ENCODE measurements at places on chromosomes 4 and X. TPM values are rescaled to one million over a fixed set of nuclear protein-coding genes. Genes with fewer than 3 reads are reported as not detected.

The ZFP92 gene
- 0.25 TPM for total RNA-seq

The TMSB15A gene
- not detected for total RNA-seq

GRCh38 chrX:153882086-153882498 is 3.9 kb downstream of the L1CAM start:
- H3K27ac ChIP-seq, result no peak overlapping the region
- no peak overlapping the region for H3K4me3 ChIP-seq
- peaks cover 4% of the 10 kb centered on the region for H3K4me1 ChIP-seq
- DNase-seq, result no peak

The IL9R gene
- total RNA-seq, result not detected

- no peaks in the 10 kb centered on the region for H3K27me3 ChIP-seq
- H3K36me3 ChIP-seq, result no peaks in the 10 kb centered on the region
- peak overlapping the region; percentile 88 for H3K27ac ChIP-seq
- H3K4me1 ChIP-seq, result peaks cover 21% of the 10 kb centered on the region
- peak overlapping the region; percentile 69 for H3K4me3 ChIP-seq
These were observed 947 bp upstream of the RPL10 start for GRCh38 chrX:154396973-154397887.

The TIGD2 gene
- total RNA-seq, result 4.4 TPM

The P2RY4 gene
- total RNA-seq, result not detected

DNA sequence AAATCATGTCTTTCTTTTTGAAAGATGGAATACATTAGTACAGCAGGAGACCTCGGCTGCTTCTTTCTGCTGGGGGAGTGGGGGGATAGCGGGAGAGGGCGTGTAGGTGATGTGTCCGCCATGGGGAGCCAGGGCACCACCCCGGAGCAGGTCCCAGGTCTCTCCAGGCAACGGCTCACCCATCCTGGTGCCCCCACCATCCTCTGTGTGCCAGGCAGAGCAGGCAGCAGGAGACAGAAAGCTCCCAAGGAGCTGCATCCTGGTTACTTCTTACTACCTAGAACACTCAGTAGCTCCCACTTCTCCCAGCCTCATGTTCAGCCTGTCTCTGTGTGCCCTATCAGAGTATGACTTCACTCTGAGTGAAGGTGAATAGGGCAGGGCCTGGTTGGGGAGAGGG is 23.6 kb downstream of the TNIP2 start:
- H3K27me3 ChIP-seq, result no peaks in the 10 kb centered on the region
- H3K36me3 ChIP-seq, result peaks cover 29% of the 10 kb centered on the region
- H3K4me1 ChIP-seq, result no peaks in the 10 kb centered on the region
- H3K4me3 ChIP-seq, result no peak overlapping the region
- H3K27ac ChIP-seq, result no peak overlapping the region

DNA sequence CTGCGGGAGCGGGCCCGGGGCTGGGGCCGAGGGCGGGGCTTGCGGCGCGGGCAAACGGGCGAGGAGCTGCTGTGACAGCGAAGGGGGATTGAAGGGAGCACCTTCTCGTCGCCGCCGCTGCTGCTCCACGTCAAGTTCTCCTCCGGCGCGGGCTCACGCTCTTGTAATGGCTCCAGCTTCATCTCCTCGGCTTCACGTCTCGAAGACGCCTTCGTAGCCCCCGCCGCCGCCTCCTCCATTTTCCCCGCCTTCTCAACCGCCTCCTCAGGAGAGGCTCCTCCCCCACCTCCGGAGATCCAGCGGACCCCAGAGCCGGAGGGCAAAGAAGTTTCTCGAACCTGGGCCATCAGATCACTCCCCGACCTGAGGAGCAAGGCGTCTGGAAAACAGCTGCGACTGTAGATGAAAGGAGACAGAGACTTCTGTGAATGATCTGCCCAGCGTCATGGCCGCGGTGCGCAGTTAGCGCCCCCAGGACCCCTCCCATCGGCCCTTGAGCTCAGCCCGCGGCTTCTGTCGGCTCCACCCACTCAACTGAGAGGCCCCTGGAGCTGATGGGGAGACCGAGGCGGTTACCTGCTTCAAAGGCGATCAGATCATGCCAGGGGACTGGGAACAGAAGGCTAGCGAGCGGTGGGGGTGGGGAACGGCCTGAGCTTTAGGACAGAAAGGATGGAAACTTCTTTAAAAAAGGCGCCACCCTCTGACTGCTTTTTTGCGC is 895 bp downstream of the USP51 start:
- H3K4me3 ChIP-seq, result peak overlapping the region; percentile 69
- no peaks in the 10 kb centered on the region for H3K27me3 ChIP-seq
- peak overlapping the region; percentile 96 for H3K27ac ChIP-seq
- H3K4me1 ChIP-seq, result peaks cover 8% of the 10 kb centered on the region
- DNase-seq, result peak; percentile 82

The TMPRSS11D gene
- 72.4 TPM for total RNA-seq

The NUDT6 gene
- total RNA-seq, result 3.2 TPM

- DNase-seq, result no peak
- H3K4me3 ChIP-seq, result no peak overlapping the region
- H3K27me3 ChIP-seq, result peaks cover 2% of the 10 kb centered on the region
- no peaks in the 10 kb centered on the region for H3K4me1 ChIP-seq
- H3K27ac ChIP-seq, result no peak overlapping the region
- no peaks in the 10 kb centered on the region for H3K36me3 ChIP-seq
These were observed 6.0 kb upstream of the SOX3 start for GRCh38 chrX:140510895-140511295.

DNA sequence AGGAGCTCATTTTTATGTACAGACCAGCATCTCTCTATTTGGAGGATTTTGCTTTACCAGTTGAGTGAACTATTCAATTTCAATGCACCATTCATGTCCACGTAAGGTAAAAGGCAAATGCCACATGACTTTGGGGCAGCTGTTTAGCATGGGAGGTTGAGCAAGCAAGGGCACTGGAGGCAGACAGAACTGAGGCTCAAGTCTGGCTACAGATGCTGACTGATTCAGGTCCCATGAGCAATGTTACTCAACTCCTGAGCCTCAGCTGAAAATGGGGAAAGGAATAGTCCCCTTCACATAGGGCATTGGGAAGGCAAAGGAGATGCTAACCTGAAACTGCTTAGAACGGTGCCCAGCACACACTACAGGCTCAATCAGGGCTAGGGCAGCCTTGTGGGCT is 93.0 kb upstream of the MTM1 start:
- no peaks in the 10 kb centered on the region for H3K27me3 ChIP-seq
- H3K4me1 ChIP-seq, result no peaks in the 10 kb centered on the region
- no peaks in the 10 kb centered on the region for H3K36me3 ChIP-seq

GRCh38 chr4:25925486-25926201 is 11.6 kb downstream of the SMIM20 start:
- no peak overlapping the region for H3K4me3 ChIP-seq
- no peak overlapping the region for H3K27ac ChIP-seq
- H3K27me3 ChIP-seq, result no peaks in the 10 kb centered on the region
- H3K36me3 ChIP-seq, result no peaks in the 10 kb centered on the region
- H3K4me1 ChIP-seq, result no peaks in the 10 kb centered on the region

The ADH5 gene
- 129 TPM for total RNA-seq

- no peak for DNase-seq
- H3K36me3 ChIP-seq, result no peaks in the 10 kb centered on the region
- no peaks in the 10 kb centered on the region for H3K27me3 ChIP-seq
- no peak overlapping the region for H3K4me3 ChIP-seq
These were observed 7.2 kb downstream of the OCIAD2 start for GRCh38 chr4:48899432-48899749.

GRCh38 chr4:150106886-150107285 is 28.6 kb downstream of the DCLK2 start:
- no peak for DNase-seq
- no peaks in the 10 kb centered on the region for H3K27me3 ChIP-seq
- no peaks in the 10 kb centered on the region for H3K4me1 ChIP-seq
- no peak overlapping the region for H3K4me3 ChIP-seq
- H3K36me3 ChIP-seq, result no peaks in the 10 kb centered on the region

The RBM3 gene
- total RNA-seq, result 148 TPM

The SATL1 gene
- not detected for total RNA-seq

GRCh38 chrX:107205770-107206696 is at the start of the genes DNAAF6 and NUP62CL:
Gene DNAAF6 (plus strand): TSS chrX:107206611. CDS start chrX:107212876, 6,265 bp downstream.
Gene NUP62CL (minus strand): TSS chrX:107206433. CDS start chrX:107175146, 31,287 bp downstream.
- no peaks in the 10 kb centered on the region for H3K4me1 ChIP-seq
- no peaks in the 10 kb centered on the region for H3K36me3 ChIP-seq
- no peak for DNase-seq

- H3K27me3 ChIP-seq, result no peaks in the 10 kb centered on the region
- no peaks in the 10 kb centered on the region for H3K4me1 ChIP-seq
- no peak for DNase-seq
These were observed 101.6 kb downstream of the PARM1 start for GRCh38 chr4:75034523-75034922.

The NPFFR2 gene
- not detected for total RNA-seq

DNA sequence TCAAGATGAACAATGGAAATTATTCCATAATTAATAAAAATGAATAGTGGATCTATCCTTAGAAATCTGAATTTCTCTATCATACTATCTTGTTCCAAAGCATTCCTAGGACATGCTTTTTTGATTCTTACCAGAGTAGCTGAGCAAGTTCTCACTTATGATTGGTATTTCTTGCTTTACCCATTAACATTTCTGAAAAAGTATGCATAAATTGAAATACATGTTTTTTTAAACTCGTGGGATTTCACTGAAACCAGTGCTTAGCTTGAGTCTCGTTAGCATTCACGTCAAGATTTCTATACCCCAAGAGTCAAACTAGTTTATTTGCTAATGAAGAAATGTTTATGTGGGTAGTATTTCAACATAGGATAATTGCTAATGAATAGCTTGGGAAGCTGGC is 89.0 kb downstream of the ELOVL6 start:
- H3K4me1 ChIP-seq, result peaks cover 12% of the 10 kb centered on the region
- no peak for DNase-seq
- H3K27ac ChIP-seq, result no peak overlapping the region

DNA sequence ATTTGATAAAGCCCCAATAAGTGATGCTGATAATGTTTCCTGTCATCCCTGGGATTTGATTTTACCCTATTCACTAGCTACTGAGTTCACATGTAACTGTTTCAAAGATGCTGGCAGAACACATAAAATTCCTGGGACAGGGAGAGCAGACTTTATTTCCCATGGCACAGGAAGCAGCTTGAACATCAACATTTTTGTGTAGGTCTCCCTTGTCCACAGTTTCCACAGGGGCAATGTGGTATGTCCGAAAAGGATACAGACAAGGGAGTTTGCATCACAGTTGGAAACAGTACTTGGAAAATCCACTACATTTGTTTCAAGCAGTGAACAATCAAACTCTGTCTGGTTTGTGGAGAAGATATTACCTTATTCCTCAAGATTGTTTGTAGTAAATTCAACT is 129.2 kb upstream of the KLHL4 start:
- no peaks in the 10 kb centered on the region for H3K4me1 ChIP-seq
- no peaks in the 10 kb centered on the region for H3K36me3 ChIP-seq
- DNase-seq, result no peak
- H3K4me3 ChIP-seq, result no peak overlapping the region
- H3K27me3 ChIP-seq, result no peaks in the 10 kb centered on the region
- H3K27ac ChIP-seq, result no peak overlapping the region

DNA sequence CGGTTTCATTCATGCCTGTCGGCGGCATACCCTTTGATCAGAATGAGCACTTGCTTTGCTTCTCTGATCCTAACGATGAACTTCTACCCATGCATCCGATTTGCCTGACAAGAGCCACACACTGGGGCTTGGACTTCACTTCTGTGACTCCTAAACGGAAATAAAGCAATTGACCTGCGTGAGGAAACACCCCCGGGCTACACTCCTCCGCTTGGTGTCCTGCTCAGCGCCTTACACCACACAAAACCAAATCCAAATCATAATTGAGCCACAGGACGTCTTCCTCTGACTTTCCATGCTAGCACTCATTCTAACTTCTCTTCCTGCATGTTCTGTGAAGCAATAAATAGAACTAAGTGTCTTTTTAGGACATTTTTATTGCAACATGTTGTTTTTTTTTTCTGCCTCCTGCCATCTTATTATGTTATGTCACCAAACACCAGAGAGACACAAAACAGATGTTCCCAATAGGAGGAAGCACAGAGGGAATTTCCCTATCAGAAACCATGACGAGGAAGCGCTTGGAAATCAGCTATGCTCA is 110.8 kb upstream of the FAM9B start:
- H3K4me3 ChIP-seq, result no peak overlapping the region
- DNase-seq, result no peak
- no peaks in the 10 kb centered on the region for H3K36me3 ChIP-seq
- H3K4me1 ChIP-seq, result no peaks in the 10 kb centered on the region

The SLC6A14 gene
- 10.1 TPM for total RNA-seq

- no peak for DNase-seq
- H3K4me1 ChIP-seq, result peaks cover 61% of the 10 kb centered on the region
- no peaks in the 10 kb centered on the region for H3K36me3 ChIP-seq
- H3K4me3 ChIP-seq, result no peak overlapping the region
- H3K27ac ChIP-seq, result peak overlapping the region; percentile 81
These were observed 35.7 kb downstream of the AFAP1 start for GRCh38 chr4:7903791-7904516.

DNA sequence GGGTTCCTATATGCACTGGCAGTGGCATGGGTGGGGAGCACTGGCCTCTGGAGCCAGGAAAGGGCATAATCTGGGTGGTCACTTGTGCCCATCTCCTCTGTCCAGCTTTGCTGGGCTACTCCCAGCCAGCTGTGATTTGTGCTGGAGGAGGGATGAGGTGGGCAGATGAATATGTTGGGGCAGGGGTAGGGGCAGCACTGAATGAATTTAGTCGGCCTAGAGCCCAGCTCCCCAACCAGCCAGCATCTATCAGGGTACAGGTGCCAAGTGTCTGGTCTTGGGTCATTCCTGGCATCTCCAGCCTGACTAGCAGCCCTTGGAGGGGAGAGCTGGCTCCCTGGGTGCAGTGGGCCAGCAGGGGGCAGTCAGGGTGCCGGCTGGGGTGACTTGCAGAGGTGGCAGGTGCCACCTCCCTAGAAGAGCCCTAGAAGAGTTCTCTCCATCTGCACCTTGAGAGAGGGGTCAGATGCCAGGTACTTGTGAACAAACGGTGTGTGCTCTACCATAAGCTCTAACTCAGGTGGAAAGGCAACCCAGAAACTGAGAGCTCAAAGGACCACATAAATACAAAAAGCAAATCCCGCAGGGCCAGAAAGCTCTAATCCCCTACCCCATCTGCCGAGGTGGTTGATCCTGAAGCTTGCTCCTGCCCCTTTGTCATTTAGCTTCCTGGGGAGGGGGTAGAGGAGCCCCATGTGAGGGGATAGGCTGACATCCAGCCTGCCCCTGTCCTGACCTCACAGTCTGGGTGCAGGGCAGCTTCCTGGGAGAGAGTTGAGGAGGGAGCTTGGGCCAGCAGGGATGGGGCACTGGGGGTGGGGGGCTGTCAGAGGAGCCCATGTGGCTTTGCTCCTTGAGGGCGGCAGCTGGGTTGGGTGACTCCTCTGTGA is 2.2 kb downstream of the SORCS2 start:
- no peak overlapping the region for H3K4me3 ChIP-seq
- no peaks in the 10 kb centered on the region for H3K27me3 ChIP-seq
- peak; percentile 88 for DNase-seq
- H3K4me1 ChIP-seq, result peaks cover 17% of the 10 kb centered on the region
- H3K36me3 ChIP-seq, result no peaks in the 10 kb centered on the region

The MAGEA4 gene
- not detected for total RNA-seq

GRCh38 chr4:81040012-81040659 is 9.6 kb downstream of the BMP3 start:
- H3K4me1 ChIP-seq, result no peaks in the 10 kb centered on the region
- no peak for DNase-seq
- no peak overlapping the region for H3K4me3 ChIP-seq
- no peak overlapping the region for H3K27ac ChIP-seq

GRCh38 chrX:16592194-16592770 is 57.7 kb upstream of the S100G start:
- H3K27ac ChIP-seq, result no peak overlapping the region
- no peak for DNase-seq
- no peak overlapping the region for H3K4me3 ChIP-seq
- no peaks in the 10 kb centered on the region for H3K4me1 ChIP-seq

GRCh38 chrX:139751053-139751452 is 43.1 kb upstream of the MCF2 start:
- DNase-seq, result no peak
- no peak overlapping the region for H3K4me3 ChIP-seq
